ENCODE measurements at places on chromosomes 6 and 20.
A peak's percentile ranks its signal among the peaks of the same experiment; 100 is the strongest.

DNA sequence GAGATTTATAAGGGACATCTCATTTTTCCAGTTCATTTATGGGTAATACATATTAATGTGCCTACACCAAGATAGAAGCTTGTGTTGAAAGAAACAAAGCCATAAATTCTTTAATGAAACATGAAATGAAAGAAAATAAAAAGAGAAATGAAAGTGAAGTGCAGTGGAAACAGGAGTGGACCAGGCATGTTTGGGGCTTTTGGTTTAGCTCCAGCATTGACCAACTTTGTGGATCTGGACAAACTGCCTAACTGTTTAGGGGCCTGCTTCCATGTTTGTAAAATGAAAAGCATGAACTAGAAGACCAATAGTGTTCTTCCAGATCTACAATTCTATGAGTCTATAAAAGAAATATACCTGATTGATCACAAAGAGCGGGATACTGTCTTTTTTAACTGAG, 124.9 kb downstream of the GJA10 start:
- DNase-seq, result no peak

DNA sequence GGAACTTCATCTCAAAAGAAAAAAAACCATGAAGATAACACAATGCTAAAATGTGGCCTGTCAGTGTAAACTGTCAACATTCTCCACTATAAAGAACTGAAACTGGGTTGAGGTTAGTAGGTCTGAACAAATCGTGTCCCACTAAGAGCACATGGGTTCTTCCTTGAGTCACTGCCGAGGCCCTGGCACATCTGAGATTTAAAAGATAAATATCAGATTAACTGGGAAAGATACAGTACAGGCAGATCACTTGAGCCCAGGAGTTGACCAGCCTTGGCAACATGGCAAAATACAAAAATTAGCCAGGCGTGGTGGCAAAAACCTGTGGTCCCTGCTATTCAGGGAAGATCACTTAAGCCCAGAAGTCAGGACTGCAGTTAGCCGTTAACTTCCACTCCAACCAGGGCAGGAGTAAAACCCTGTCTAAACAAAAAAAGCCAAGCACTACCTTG, 5.6 kb downstream of the EEF1A1 start:
- DNase-seq, result no peak

- peak; percentile 9 for DNase-seq
These were observed 28.4 kb downstream of the LHFPL5 start for GRCh38 chr6:35833536-35833935.

- DNase-seq, result no peak
These were observed 60.0 kb downstream of the NPEPL1 start for GRCh38 chr20:58752565-58752964.

- peak; percentile 47 for DNase-seq
These were observed 13.5 kb downstream of the EYA4 start for GRCh38 chr6:133254552-133255228.

DNA sequence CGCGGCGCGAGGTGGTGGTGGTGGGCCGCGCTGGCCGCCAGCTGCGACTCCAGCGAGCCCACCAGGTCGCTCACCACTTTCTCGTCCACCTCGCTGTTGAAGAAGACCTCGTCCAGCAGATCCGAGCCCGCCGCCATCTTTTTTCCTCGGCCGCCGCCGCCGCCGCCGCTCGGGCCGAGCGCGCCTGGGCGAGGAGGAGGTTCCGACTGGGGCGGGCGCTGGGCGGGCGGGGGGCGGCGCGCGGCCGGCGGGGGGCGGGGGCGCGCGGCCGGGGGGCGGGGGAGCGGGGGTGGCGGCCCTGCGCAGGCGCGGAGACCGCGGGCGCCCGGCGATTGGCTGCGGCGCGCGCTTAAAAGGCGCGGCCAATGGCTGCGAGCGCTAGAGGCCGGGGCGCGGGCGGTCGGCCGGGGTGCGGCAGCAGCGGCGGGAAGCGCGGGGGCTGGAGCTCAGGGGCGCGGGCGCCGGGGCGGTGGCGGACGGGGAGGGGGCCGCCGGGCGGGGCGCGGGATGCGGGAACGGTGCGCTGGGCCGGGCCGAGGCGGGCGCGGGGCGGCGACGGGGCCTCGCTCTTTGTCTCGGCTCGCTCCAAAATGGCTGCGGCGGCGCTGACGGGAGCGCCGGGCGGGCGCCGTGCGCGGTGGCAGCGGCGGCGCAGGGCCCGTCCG, at the start of gene TAF4:
Gene TAF4 (minus strand): TSS at position 208 of the 665 bp plus-strand sequence. CDS start 71 bp downstream, at position 137.
- peak; percentile 16 for DNase-seq

- DNase-seq, result no peak
These were observed 88.4 kb downstream of the HFE start for GRCh38 chr6:26175428-26176181.

GRCh38 chr6:139904158-139904533, 529.7 kb upstream of the CITED2 start:
- no peak for DNase-seq

DNA sequence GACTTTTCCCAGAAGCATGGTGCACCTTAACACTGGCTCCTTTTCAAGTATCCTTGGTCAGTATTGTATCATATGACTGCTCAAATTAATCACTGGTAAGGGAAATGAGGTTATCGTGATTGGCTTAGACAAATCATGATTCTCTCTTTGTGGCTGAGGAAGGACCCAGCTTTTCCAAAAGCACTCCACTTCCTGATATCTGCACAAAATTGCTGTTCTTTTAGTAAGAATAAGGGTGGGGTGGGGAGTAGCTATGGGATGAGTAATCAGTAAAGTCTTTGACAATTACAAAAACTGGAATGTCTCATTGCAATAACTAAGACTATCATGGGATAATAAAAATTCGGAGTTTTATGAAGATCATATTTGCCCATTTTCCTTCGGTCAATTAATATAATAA, 9.0 kb upstream of the RIPPLY2 start:
- no peak for DNase-seq

DNA sequence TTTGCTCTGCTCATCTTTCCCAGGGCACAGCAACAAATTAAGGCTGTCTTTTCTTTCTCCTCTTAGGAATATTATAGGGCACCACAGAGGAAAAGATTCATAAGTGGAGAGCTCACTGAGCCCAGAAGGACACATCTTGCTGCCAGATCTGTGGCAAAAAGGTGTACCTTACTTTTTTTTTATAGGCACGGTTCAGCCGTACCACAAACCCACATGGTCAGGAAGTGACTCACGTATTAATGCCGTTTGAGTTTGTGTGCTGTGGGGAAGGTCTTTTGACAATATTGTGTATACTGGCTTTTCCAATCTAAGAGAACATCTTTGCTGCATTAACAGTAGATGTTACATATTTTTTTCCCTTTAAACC, 28.4 kb downstream of the PAQR8 start:
- DNase-seq, result peak; percentile 73

- DNase-seq, result no peak
These were observed 31.0 kb downstream of the THEMIS start for GRCh38 chr6:127869772-127870404.

GRCh38 chr6:21402368-21402767, 191.2 kb upstream of the SOX4 start:
- DNase-seq, result peak; percentile 80

GRCh38 chr6:167762259-167762962, 64.3 kb upstream of the AFDN start:
- DNase-seq, result no peak

DNA sequence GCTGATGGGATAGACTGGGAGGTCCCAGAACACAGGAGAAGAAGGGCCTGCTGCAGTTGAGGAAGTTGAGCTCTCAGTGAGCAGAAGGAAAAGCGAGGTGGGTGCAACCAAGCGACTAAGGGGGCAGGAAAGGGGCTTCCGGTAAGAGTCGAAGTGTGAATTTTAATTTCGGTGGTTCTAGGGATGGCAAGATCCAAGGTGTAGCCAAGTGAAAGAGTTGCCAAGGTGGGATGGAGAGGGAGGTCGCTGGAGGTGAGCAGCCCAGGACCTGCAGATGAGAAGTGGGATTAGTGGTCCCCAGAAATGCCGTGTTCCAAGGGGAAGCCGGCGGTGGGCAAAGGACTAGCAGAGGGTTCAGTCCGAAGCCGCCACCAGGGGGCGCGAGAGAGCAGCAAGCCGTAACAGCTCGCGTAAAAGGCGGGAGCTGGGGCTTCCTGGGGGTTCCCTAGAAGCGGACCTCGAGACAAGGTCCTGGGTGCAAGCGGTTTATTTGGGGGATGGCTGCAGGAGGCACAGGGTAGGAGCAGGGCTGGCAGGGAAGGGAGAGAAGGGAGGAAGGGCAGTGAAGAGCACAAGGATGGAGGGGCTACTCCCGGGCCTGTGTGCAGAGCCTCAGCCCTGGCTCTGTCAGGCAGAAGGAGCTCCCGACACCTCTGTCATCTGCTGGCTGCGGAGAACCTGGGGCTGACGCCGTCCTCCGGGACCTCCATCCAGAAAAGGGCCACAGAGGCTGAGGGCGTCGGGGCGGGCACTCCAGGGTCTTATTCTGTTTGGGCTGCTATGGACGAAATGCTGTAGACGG, 103.6 kb downstream of the PAX1 start:
- no peak for DNase-seq

DNA sequence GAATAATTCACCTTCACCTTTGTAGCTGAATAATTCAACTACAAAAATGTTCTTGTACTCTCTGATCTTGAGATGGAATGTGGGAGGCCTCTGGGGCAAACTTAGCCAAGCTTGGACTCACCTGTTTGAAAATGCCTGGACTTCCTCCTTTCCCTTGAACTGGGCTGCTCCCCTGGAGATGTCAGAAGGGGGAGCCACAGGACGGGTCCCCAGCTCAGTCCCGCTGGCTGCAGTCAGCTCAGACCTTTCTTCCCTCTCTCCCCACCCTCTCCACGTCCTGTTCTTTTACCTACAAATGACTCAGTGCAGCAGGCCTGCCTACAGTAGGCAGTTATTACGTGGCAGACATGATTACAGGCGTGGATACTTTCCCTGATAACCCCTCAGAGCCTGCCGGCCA, 131.5 kb upstream of the RALGAPA2 start:
- DNase-seq, result no peak

DNA sequence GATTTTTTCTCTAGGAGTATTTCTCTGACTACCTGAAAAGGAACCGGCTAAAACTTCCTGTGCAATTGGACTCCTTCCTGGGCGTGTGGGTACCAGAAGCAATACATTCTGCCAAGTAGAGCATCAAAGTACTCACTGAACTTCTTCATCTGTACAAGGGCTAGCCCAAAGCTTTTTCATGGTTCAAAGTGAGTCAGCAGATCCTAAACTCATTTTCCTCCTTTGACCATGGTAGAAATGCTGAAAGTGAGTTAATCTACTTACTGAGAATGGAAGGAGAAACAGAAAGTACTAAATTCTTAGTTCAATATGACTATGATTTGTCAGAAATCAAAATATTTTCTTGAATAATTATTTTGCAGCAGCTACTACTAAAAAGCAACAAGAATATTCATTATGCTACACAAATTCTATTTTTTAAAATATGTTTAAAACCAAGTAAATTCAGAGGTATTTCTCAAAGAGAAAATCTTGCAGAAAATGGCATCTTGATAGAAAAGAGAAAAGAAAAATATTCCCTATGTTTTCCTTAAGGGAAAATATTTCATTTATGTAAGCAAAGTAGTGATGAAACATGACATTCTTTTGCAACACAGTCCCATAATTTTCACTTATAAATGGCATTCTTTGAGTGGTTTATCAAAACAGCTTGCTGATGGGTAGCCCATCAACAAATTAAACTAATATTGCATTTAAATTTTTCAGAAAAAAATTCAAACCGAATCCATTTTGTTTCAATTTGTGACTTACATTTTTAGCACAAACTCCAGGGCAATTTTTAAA, 3.7 kb upstream of the BEND6 start:
- no peak for DNase-seq

- DNase-seq, result no peak
These were observed 41.1 kb upstream of the PTGIS start for GRCh38 chr20:49608752-49609670.

DNA sequence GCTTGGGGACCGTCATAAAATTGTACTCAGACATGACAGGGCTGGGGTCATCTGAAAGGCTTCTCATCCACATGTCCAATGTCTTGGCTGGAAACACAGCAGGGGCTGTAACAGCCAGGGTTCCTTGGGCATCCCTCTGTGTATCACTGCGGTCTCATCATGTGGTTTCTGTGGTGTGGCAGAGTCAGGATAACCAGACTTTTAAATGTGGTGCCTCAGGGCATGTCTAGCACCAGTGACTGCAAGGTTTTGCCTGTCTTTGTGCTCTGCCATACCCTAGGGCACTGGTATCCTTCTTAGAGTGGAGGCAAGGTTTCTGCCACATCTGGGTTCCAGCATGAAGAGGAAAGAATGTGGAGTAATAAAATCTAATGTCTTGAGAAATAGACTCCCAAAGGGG, 124.2 kb downstream of the PLEKHG1 start:
- DNase-seq, result peak; percentile 23

DNA sequence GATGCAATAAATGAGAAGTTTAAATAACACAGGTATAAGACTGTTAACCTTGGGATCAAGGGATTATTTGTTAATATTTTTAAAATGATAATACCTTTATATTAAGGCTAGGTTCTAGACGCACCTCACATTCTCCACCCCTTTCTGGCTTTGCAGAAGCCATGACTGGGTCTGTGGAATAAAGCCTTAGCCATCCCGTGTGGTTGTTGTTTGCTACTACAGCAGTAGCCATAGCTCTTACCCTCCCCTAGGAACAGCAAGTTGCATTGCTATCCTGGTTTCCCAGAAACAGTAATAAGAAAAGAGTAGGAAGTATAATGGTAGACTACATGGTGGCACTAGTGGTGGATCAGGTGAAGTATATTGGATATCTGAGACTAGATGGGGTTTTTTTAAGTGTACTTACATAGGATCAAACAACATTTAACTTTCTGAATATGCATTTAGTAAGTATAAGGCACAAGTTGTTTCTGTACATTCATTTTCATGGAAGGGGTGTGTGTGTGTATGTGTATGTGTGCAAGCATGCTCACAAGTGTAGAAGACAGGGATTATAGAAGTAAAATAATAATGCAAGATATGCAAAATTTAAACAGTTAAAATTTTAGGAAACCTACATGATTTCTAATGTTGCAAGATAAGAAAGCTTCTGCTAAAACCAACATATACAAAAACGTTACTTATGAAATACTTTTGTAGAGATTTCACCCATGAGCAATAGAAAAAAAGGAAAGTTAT, 384.2 kb downstream of the PRKN start:
- DNase-seq, result no peak

DNA sequence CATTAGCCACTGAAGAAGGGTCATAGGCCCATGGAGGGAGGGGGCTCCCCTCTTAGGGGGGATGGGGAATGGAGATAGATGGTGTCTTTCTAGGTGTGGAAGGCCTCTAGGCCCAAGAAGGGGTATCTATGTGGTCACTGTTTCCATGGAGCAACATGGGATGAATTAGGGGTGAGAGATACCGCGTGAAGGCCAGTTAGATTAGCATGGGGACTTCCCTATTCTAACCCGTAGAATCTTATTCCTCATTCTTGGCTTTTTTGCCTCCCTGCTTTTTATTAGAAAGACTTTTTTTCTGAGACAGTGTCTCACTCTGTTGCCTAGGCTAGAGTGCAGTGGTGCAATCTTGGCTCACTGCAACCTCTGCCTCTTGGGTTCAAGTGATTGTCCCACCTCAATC, 3.2 kb downstream of the RAB44 start:
- DNase-seq, result no peak

- peak; percentile 88 for DNase-seq
These were observed 68.5 kb downstream of the PLEKHG1 start for GRCh38 chr6:150667977-150668716.

- DNase-seq, result no peak
These were observed 15.9 kb upstream of the TENT5A start for GRCh38 chr6:81768150-81768942.

GRCh38 chr20:12970372-12970821, 38.4 kb upstream of the SPTLC3 start:
- DNase-seq, result peak; percentile 16
